ENCODE measurements at places on chromosomes 6 and 20.

GRCh38 chr20:58492074-58492718, 23.0 kb downstream of the APCDD1L start:
- DNase-seq, result no peak

GRCh38 chr6:110341663-110342596, 16.2 kb downstream of the METTL24 start:
- DNase-seq, result no peak

GRCh38 chr6:112695001-112695400, 347.9 kb downstream of the RFPL4B start:
- DNase-seq, result no peak

DNA sequence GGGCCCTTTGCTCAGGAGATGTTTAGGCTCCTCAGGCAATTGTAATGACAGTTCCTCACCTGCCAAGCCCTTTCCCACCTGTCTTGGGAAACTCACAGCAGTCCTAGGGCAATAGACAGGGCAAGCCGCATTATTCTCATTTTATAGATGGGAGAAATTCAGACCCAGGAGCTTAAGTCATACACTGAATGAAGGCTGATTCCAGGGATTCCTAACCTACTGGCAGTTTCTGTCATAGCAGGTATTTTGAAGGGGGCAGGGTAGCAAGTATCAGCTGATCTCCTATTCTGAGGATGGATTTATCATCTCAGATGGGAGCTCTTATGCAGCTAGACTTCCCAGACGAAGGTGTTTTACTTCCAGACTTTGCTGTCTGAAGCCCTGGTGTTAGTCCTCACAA, 61.4 kb upstream of the MYL9 start:
- no peak for DNase-seq
